ENCODE measurements at places on chromosomes 11 and 22.

GRCh38 chr22:23896523-23897186 is 2.5 kb downstream of the MIF start:
- DNase-seq, result no peak

DNA sequence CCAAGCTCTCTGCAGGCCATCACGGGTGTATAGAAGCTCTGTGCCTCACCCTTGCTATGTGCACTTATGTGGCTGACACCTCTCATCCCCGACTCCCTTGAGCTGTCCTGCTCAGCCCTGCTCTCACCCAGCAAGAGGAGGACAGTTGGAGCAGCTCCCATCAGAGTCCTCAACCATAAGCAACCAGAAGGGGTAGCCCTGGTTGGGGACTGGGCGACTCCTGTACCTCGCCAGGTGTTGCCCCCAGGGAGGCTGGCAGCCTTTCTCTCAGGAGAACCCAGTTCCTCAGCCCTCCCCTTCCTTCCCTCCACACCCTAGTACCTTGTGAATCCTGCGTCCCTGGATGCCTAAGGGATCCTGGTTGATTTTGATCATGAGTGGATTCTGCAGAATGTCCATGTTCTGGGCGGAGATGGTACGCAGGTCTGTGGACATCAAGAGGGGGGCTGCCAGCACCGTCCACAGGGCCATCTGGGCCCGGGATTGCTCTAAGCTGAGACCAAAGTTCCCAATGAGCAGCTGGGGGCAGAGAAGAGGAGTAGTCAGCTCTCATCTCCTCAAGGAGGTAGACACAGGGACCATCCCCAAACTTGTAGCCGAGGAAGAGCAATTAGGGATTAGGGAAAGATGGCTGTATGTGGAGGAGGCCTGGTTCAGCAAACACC is 8.0 kb downstream of the NAGA start:
- no peak for DNase-seq

- no peak for DNase-seq
Measured at GRCh38 chr11:122850076-122850631, 11.9 kb downstream of the CRTAM start.

- no peak for DNase-seq
Measured at GRCh38 chr11:57619331-57619730, 21.8 kb downstream of the SERPING1 start.

- DNase-seq, result no peak
Measured at GRCh38 chr22:46748908-46749675, 11.0 kb upstream of the CERK start.

DNA sequence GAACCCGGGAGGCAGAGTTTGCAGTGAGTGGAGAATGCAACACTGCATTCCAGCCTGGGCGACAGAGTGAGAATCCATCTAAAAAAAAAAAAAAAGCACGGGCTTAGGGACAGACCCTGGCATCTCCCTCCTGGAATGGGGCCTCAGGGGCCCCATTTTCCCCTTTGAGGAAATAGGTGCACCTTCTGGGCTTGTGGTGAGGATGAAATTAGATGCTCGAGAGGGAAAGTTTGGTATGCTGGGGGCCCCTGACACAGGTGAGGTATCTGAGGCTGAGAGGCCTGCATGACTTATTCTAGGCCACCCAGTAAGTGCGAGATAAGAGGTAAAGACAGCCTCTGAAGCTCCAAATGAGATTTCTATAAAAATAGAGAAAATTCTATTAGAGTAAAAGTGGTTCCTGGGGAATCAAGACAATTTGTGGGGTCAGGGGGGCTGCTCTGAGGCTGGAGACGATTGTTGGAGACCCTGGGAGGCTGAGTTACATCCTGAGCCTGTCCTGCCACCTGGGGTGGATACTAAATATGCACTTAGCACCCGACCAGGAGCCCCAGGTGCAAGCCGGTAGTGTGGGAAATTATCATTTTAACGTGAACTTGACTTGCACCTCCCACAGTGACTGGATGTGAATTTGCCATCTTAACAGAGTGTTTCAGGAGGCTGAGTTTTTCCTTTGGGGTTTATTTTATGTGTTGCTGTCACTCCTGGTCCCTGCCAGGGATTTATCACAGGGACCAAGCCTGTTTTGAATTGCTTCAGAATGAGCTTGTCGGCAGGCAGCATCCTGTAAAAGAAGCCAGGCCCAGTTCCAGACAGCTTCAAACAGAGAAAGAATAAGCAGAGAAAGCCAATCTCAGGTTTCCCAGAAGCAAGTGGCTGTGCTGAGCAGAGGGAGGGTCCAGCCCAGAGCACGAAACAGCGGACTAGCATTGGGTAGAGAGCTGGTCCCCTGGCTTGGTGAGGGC is 48.4 kb upstream of the TSKU start:
- no peak for DNase-seq

DNA sequence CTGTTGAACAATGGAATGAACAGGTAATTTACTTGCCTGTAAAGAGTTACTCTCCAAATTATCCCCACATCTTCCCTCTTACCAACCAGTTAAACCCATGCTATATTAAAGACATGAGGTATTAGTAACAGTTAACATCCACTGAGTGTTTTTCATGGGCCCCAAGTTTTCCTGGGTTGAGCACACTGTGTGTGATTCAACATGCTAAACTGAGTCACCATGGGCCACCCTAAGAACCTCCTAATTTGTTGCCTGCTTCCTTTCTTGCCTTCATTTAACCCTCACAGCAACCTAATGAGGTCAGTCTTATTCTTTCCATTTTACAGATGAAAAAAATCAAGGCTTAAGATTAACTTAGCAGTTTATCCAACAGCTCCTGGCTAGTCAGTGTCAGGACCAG is 51.0 kb downstream of the GALNT18 start:
- no peak for DNase-seq

DNA sequence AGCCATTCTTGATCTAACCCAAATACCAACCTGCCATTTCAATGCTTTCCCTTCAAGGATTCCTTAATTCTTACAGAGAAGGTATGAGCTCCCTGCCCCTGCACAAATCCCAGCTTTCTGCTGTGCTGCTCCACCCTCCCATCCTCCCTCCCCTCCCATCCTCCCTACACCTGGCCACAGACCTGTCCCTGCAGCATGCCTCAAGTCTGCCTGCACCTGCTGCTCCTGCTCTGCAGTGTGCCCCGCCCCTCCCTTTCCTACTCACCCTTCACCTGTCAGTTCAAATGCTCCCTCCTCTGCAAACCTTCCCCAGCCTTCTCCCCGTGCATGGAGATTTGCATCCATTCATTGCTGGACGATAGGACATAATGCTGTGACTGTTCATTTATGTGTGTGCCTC is 139.9 kb upstream of the NARS2 start:
- DNase-seq, result no peak

DNA sequence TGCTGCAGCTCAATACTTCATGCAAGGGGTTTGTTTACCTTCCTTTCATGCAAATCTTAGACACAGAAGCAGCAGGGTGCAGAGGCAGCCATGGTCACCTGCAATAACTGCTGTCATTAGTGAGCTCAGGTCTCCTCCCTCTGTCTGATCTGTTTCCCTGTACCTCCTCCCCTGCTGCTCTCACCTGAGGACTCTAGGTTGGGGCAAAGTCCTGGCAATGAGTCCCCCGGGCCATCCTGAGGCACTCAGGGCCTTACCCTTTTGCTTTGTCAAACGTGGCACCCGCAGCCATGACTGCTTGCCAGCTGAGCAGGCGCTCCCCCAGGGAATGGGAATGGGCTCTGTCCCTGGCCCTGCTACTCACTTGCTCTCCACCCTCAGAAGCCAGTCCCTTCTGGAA is 3.9 kb downstream of the LRRC10B start:
- no peak for DNase-seq

DNA sequence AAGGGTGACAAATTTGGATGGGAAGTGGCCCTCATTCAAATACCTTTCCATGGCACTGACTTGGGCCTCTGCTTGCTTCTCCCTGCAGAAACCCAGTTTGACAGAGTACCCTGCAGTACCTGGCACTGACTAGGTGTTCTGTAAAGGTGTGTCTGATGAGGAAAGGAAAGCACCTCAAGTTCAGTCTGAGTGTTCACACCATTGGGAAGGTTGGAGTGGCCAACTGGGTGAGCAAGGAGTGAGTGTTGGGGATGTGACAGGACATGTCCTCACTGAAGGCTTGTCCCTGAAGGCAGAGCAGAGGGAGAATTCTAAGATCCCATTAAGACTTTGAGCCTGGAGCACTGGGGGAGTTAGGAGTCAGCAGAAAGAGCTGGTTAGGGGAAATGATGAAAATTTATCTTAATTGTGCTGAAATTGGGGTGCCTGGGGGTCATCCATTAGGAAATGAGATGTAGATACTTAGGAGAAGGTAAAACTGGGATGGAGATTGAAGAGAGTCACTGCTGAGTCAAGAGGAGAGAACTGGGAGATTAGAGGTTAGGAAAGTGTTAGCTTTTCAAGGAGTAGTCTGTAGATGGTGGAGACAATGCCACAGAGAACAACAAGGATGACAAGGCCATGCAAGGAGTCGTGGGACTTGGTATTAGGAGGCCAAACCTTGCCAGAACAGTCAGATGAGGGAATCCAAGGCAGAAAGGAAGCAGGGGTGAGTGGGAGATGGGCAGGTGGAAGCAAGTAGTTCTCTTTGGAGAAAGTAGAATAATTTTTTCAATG is 6.1 kb downstream of the SREBF2 start:
- DNase-seq, result no peak

DNA sequence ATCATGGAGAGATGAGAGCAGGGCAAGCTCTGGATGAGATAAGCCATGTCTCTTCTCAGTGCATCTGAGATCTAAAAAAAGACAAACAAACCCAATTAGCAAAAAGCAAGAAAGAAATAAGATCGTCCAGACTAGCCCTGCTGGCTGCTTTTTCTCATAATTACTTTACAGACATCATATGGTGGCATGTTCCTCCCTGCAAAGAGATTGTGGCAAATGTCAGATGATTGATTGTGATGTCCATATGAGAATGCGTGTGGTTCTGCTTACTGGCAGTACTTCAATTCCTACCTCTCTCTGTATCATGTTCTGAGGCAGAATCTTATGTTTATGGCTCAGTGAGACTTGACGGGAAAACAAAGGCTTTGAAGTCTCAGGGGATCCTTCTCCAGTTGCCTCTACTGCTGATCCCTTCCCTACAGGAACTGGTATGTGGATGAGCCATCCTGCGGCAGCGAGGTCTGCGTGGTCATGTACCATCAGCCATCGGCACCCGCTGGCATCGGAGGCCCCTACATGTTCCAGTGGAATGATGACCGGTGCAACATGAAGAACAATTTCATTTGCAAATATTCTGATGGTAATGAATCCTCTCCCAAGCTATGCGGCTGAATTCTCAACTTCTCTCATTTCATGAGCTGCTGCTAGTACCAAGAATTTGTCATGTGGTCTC is 8.8 kb downstream of the LAYN start:
- no peak for DNase-seq

Measured in cortex of kidney (tissue), 1 donor.